ENCODE measurements at places on chromosomes 1 and 21.
A peak's percentile ranks its signal among the peaks of the same experiment; 100 is the strongest.

- no peak for DNase-seq
These were observed 28.9 kb downstream of the AGO4 start for GRCh38 chr1:35836734-35837133.

GRCh38 chr1:99456536-99456935, 189.4 kb upstream of the PALMD start:
- no peak for DNase-seq

- DNase-seq = no peak
These were observed 13.8 kb downstream of the ADORA3 start for GRCh38 chr1:111489604-111490003.

- DNase-seq = no peak
These were observed 46.8 kb downstream of the ADAMTS5 start for GRCh38 chr21:26920055-26920454.

DNA sequence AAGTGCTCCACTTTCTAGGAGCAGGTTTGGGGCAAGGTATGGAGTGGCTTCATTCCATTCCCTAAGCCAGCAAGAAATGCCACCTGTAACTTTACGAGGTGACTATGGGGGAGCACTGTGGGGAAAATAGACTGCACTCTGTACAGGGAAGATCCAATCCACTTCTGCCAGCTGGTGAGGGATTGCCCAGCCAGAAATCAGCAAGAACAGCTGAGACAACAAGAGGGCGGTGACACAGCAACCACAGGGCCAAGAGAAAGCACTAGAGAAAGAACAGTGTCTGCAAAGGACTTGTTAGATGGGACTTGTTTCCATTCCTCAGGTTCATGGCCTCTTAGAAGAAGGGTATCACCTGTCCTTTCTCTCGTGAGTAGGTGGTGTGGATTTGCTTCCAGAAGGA, 19.6 kb downstream of the CAPN8 start:
- no peak for DNase-seq

DNA sequence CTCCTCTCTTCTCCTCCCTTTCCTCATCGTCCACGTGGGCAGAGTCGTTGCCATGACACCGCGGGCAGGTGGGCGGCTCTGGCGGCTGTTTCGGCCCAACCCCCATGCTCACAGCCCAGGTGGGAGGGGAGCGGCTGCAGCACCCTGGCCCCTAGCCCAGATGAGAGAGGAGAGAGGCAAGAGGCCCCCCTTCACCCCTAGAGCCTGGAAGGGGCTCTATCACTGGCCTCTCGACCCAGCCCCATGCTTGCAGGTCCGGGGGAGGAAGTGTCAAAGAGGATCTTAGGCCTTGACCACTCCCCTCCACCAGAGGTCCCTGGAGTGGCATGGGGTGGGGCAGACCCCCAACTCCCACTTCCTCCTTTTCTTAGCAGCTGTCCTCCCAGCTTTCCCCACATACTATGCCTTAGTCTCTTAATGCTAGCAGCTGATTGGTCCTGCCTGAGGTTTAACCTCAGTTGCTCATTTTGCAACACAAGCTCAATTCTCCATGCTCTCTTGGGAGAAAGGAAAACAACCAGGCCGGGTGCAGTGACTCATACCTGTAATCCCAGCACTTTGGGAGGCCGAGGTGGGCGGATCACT, 10.4 kb downstream of the DLGAP3 start:
- peak; percentile 90 for DNase-seq

GRCh38 chr1:8419861-8420260, 101.9 kb downstream of the SLC45A1 start:
- DNase-seq = no peak

- DNase-seq = no peak
These were observed 94.2 kb upstream of the IPO9 start for GRCh38 chr1:201734786-201735185.

- DNase-seq = no peak
These were observed 70.0 kb upstream of the ZNF644 start for GRCh38 chr1:91091812-91092211.

GRCh38 chr21:30240661-30241060, 24.8 kb upstream of the CLDN8 start:
- no peak for DNase-seq

GRCh38 chr1:7747605-7748004, 23.5 kb upstream of the VAMP3 start:
- DNase-seq = no peak

- no peak for DNase-seq
These were observed 26.2 kb upstream of the LYST start for GRCh38 chr1:235892734-235893413.

DNA sequence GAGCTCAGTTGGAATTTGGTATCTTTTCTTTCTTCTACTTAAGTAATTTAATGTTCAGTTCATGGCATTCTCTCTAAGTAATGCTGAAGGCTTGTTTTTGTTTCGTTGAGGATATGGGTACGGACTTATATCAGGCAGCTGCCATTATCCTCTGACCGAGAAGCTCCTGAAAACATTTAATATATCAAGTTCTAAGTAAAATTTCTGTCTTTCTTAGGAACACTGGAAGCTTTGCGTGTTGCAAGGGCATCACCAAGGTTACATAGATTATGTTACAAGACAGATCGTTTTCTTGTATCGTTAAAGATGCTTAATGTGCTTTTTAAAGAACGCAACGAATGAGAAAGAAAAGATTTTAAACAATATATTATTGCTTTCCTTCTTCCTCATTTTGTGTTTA, 1.0 kb upstream of the GALNT2 start:
- DNase-seq = no peak

DNA sequence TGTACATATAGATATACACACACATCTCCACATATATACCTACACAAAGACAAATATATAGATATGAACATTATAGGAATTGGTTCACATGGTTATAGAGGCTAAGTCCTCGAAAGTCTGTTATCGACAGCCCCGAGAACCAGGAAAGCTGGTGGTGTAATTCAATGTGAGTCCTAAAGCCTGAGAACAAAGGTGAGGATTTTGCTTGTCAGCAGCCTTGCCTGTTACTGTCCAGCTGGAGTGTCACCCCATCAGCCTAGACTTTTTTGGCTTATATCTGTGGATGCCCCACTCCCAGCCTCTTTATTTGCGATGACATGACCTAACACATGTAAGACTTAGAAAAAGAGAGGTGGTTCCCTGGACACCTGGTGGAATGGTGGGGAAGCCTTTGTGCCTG, 97.0 kb downstream of the GIPC2 start:
- no peak for DNase-seq

DNA sequence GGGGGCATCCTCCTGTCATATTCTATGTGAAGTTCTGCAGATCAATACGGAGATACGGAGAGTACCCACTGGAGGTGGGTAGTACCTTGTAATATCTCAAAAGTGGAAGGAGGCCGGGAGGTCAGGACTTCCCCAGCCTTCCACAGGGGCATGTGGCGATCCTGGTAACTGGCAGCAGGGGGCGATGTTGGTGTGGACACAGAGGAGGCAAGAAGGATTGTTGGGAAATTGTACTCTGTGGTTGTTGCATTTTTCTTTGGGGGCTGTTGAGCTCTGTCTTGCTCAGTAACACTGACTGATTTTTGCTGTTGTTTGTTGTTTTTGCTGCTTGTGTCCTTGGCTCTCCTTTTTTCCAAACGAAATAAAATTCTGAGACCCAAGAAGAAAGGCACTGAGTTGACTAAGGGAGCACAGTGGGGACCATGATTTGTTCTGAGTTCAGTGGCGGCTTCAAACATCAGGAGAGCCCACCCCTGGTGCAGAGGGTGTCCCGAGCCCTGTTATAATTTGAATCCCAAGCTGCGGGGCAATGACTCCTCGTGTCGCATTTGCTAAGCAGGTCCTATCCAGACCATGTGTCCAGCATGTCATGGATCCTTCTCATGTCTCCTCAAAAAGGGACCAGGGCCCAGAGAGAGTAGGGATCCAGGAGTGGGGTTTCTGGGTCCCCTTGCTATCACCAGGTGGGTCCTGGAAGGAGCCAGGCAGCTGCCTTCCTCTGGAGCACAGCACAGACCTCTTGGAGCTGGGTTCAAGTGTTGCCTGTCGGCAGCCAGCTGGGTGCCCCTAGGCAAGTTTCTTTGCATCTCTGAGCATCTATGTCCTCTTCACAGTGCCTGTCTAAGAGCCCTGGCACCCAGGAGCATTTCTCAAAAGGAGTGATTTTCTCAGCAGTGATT, 22.8 kb downstream of the LHX4 start:
- DNase-seq = peak; percentile 90

- no peak for DNase-seq
These were observed 9.2 kb upstream of the H6PD start for GRCh38 chr1:9225411-9225785.

- DNase-seq = no peak
These were observed 2.9 kb upstream of the CSRP1 start for GRCh38 chr1:201509601-201510374.

DNA sequence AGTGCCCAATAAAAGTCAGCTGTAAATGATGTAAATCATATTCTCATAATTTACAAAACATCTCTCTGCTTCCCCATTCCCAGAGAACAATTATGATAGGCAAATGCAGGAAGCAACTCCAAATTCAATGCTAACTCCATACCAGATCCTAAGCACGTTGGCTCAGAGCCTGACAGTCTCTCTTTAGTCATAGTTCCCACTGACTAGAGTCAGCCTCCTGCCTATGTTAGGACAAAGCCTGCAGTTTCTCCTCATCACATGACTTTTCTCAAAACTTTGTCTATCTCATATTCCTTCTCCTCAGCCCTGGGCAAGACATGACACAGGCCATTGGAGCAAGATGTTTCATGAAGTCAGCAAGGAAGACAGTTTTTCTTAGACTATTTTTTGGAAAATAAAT, 101.5 kb upstream of the COL24A1 start:
- no peak for DNase-seq

DNA sequence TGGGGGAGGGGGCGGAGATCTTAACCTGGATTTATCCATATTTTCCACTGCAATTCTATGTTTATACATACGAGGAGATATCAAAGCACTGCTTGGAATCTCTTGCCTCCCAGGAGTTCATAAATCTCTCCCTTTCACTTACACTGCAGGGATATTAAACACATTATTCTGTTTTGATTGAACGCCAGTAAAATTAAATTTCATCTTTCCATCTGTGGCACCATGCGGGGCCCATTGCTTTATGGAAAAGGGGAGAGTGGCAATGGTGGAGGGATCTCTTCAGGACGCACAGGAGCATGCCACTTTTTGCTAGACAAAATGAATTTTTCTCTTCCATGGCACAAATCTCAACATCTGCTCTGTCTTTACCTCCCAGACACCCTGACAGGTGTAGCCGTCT, 648.0 kb upstream of the PLXNA2 start:
- DNase-seq = no peak

GRCh38 chr21:29295066-29295650, 3.6 kb upstream of the BACH1 start:
- DNase-seq = no peak

DNA sequence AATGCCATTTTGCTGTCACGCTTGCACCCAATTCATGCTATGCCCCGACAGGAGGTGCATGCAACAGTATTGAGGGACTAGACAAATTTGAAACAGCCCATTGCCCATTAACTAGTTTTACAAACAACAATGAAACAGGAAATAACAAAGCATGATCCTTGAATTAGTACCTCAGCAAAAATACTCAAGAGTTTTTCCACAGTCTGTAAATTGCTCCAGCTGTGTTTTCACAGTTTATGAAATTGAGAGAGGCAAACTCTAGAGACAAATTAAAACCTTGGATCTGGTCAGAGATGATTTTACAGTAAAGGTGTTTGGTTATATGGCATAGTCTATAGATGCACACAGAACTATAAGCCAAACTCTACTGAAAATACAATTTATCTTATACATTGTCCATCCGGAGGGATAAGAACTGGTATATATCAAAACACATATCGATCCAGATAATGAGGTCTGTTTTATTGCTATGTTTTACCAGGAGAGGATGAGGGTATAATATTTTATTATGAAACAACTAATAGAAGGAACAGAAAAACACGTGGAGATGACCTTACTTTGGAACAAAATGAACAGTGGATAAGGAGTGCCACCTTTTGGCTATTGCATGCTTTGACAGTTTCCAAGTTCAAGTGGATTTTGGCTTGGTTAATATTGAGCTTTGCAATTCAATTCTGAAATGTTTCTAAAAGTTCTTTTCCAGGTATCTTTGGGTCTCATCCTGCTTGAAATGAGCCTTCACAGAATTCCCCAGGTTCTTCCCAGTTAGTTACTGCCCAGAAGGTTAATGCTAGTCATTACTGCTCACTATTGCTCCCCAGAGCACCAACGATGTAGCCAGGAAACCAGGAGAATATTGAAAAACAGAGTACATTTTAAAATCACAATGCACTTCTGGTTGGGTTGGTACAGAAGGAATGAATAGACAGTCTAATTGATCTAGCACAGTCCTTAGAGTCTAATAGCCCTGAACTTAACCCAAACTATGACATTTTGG, 45.7 kb downstream of the ZC3H11B start:
- no peak for DNase-seq

DNA sequence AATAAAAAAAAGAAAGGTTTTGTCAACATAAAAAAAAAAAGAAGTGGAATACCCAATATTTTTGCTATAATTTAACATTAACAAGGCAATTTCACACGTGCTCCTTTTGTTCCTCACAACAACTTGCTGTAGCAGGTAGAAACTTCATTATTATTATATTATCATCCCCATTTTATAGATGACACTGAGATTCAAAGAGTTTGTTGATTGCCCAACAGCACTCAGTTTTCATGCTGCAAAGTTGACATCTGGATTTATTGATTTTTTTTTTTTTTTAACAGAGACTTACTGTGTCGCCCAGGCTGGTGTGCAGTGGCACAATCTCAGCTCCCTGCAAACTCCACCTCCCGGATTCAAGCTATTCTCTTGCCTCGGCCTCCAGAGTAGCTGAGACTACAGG, 8.9 kb upstream of the ESRRG start:
- DNase-seq = no peak

- peak; percentile 43 for DNase-seq
These were observed 12.5 kb upstream of the PEF1 start for GRCh38 chr1:31657020-31657804.

- DNase-seq = no peak
These were observed 69.8 kb upstream of the HAO2 start for GRCh38 chr1:119298687-119299303.

GRCh38 chr1:7606096-7606495, 165.0 kb upstream of the VAMP3 start:
- no peak for DNase-seq

DNA sequence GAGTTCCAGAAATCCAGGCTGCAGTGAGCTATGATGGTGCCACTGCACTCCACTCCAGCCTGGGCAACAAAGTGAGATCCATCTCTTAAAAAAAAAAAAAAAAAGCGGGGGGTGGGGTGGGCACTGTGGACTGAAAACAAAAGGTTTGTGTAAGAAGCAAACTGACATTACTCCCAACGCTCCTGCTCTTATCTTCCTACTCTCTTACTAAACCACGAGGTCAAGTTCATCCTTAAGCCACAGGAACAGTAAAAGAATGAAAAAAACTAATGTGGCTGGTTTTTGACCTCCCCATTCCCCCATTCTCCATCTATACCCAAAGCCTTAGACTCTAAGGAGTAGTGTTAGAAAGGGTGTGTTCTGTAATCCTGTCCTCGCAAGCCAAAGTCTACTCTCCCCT, 30.8 kb downstream of the TFAP2E start:
- no peak for DNase-seq

DNA sequence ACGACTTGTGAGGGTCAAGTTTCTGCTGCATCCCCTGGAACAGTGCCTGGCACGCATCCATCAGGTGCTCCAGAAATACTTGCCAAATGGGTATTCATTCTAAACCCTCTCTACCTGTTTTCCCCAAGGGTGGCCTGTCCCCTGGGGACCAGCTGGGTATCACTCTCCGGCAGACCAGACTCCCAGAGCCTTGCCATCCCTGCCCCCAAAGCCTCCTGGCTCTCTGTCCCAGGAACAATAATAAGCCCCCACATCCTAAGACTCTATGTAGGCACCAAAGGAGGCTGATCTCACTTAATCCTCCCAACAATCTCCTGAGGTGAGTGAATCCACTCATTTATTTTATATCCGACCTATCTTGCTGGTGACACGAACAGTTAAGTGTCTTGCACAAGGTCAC, 96.7 kb downstream of the MRPL37 start:
- no peak for DNase-seq
